ENCODE measurements at places on chromosomes 5 and 9.

GRCh38 chr5:176740131-176740701, 70.1 kb upstream of the UNC5A start:
- DNase-seq = no peak

- DNase-seq = no peak
Measured at GRCh38 chr5:142426129-142427014, 101.6 kb upstream of the SPRY4 start.

- no peak for DNase-seq
Measured at GRCh38 chr5:114415760-114416159, 53.9 kb downstream of the KCNN2 start.

DNA sequence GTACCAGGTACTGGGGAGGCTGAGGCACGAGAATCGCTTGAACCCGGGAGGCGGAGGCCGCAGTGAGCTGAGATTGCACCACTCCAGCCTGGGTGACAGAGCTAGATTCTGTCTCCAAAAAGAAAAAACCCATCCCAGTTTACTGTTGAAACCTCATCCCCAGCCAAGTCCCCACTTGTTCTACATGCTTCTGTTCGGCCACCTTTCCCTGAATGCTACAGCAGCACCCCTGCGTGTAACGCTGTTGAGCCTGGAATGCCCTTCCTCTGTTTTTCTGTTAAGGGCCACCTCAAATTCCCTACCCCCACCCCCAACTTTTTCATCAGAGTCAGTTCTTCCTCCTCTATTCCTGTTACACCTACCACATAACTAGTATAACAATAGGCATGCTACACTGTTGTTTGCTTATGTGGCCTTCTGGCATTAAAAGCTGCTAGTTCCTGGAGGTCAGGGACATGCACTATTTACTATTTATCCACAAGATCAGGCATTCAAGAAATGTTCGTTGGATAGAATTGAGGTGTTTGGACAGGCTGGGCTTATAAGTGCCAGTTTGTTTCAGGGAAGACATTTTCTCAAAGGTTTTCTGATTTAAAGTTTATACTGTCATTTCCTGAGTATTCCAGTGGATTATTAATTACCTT, 47.1 kb upstream of the C5orf47 start:
- DNase-seq = no peak

GRCh38 chr5:169978714-169979113, 1.6 kb downstream of the INSYN2B start:
- DNase-seq = no peak

GRCh38 chr9:136074706-136075105, 20.4 kb downstream of the NACC2 start:
- no peak for DNase-seq

DNA sequence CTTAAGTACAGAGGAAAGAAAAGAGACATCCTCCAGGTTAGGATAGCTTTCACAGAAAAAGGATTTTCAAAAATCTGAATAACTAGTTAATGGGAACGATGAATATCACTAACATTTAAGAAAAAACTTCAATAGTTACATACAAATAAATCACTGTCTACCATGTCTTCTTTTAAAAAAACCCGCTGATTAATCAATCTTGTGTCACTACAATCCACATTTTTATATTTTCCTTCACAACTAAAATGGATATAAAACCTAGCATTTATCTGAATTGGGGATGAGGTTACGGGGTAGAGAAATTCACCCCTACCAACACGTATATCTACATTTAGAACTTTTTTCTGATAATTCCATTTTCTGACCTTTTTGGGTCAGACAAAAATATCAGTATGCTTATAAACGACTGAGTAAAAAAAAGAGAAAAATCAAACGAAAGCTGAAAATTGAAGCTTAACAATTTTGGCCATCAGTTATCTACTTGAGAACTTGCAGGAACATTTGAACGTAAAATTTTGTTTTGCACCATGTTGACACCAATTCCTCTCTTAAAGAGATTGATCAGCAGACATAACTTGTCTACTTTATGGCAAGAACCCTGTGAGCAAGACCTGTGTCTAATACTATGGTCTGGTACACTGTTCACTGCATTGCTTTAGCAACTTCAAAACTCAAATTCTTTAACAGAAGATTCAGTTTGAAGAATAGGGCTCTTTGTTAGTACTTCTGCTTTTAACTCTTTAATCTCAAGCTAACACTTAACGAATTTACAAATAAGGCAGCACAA, 4.8 kb downstream of the NR3C1 start:
- no peak for DNase-seq

GRCh38 chr5:155342956-155343355, 329.4 kb downstream of the KIF4B start:
- no peak for DNase-seq

- DNase-seq = no peak
Measured at GRCh38 chr9:20189871-20190270, 401.0 kb upstream of the SLC24A2 start.

- no peak for DNase-seq
Measured at GRCh38 chr5:158553962-158554336, 545.8 kb downstream of the EBF1 start.

GRCh38 chr9:90616806-90617205, 25.8 kb downstream of the DIRAS2 start:
- DNase-seq = peak; percentile 63

- no peak for DNase-seq
Measured at GRCh38 chr5:172586125-172587060, 54.7 kb upstream of the NEURL1B start.

GRCh38 chr5:88740604-88741185, 142.3 kb downstream of the MEF2C start:
- no peak for DNase-seq

DNA sequence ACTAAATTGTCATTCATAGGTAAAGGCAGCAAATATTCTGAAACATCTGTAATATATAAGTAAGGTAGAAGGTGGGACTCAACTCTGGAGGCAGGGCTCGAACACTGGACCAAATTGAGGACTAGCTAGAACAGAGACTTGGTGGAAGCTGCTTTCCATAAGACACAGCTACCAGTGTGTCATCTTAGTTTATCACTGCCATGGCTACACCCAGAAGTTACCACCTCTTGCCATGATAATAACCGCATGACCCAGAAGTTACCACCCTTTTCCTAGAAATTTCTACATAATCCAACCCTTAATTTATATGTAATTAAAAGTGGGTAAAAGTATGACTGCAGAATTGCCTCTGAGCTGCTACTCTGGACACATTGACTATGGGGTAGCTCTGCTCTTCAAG, 99.7 kb downstream of the STARD4 start:
- DNase-seq = no peak

DNA sequence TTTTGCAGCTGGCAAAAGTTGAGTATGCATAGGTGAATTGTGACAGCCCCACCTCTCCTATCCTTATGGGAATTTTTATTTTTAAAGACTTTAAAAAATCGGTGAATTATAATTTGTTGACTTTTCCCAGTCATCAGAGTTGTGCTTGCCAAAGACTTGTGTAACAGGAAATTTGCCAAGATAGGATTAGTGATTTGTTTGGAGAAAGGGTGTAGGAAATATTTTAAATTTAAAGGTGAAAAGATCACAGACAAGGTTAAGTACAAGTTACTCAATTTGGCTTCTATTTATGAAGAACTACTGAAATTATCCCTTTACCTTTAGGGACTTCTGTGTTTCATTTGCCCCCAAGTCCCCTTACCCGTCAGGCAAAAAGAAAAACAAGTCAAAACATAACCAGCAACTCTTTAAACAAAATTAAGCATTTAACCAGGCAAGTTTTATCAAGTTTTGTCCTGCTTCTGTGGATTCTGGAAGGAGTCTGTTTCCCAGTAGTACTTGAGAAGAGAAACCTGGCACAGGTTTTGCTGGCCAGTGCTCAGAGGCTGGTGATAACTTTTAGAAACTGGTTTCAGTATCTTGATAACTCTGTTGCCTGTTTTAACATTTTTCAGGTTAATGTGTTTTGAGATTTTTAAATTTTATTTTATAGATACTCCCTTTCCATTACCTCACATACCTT, 285.4 kb downstream of the MAST4 start:
- DNase-seq = no peak

DNA sequence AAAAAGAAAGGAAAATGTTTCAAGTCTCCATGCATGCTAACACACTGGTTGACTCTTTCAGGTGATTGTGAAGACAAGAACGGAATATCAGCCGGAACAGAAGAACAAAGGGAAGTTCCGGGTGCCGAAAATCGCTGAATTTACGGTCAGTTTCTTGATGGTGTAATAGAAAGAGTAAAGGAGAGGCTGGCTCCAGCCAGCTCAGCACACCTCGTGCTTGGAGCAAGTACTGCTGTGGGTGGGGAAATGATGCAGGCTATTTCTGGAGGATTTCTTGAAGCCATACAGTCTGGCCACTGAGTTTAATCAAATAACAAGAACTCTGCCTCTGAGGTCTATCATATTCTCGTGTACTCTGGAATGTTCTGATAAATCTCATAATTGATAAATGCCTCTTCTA, 18.7 kb downstream of the NSG2 start:
- DNase-seq = no peak

DNA sequence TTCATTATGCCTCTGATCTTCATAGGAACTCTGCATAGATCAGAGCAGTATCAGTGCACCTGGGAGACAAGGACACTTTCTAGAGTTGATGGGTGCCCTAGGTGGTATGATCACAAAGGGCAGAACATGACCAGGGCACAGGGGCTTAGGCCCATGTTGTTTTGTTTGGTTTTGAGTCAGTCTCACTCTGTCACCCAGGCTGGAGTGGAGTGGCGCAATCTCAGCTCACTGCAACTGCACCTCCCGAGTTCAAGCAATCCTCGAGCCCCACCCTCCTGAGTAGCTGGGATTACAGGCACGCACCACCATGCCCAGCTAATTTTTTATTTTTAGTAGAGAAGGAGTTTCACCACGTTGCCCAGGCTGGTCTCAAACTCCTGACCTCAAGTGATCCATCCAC, 17.6 kb downstream of the ALDH7A1 start:
- DNase-seq = no peak
